ENCODE measurements at places on chromosomes 5 and 9.

GRCh38 chr5:177116631-177117373 is 16.8 kb upstream of the NSD1 start:
- no peak for DNase-seq

- DNase-seq, result no peak
These were observed 462 bp upstream of the MCC start for GRCh38 chr5:113488645-113489184.

GRCh38 chr9:27181381-27181780 is 72.4 kb downstream of the TEK start:
- DNase-seq, result no peak

DNA sequence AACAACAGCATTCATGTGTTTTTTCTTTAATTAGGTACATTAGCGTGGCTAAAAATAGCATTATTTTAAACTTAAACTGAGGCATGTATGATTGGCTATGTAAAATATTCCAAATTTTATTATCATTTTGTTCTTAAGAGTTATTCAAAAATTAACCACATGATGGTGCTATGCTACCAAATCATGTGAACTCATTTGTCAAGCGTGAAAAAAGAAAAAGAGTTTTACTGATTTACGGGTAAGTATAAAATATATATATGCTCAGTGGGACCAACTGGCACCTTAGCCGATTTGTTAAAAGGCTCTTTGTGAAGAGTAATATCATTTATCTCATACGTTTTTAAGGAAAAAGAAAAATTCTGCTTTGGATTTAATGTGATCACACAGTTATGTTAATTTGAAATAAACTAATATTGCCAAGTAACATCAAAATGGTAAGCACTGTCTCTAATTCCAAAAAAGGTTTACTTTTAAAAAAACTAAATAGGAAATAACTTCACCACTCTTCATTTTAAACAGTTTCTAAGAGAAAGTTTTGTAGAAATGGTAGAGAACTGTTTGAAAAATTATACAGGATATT is 1042.3 kb downstream of the CDH12 start:
- peak; percentile 1 for DNase-seq

- DNase-seq, result no peak
These were observed 74.5 kb downstream of the HMCN2 start for GRCh38 chr9:130340011-130340410.

DNA sequence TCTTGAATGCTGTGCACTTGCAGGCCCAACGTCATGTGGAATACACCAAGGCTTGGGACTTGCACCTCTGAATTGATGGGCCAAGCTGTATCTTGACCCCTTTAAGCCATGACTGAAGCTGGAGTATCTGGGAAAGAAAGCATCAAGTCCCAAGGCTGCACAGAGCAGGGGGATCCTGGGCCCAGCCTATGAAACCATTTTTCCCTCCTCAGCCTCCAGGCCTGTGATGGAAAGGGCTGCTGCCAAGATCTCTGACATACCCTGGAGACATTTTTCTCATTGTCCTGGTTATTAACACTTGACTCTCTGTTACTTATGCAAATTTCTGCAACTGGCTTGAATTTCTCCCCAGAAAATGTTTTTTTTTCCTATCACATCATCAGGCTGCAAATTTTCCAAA is 174.0 kb upstream of the SNX2 start:
- DNase-seq, result no peak

DNA sequence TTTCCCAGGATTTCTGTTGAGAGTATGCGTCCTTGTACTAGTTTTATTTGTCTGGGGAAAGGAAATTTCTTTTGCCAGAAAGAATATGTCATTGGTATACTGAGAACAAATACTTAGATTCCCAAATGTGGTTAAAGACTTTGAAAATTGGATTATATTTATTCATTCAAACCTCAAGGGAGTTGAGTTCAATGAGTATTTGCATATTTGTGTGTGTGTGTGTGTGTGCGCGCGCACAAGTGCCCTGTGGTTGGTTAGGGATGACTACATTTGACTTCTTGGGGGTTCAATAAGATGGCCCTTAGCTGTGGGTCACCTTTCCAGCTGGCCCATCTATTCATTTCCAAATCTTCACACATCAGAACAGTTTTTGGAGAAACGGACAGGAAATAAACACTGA is 4.9 kb downstream of the RXFP3 start:
- DNase-seq, result no peak

DNA sequence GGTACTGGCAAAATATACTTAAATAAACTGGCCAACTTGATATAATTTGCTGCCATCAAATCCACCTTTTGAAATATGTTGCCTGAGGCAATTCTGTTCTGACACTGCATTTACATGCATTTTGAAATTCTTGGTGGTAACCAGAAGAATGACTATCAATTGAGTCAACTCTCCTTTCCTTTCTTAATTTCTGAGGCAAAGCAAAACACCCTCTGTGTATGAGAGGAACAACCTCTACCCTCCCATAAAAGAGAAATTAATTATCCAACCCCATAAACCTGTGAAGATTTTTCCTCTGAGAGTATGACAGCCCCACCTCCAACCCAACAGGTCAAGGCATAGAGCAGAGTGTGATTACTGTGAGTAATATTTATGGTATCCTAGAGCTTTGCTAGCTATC is 286.8 kb downstream of the NR2F1-AS1 start:
- no peak for DNase-seq

Measured in HuH-7.5 (cell line).